ENCODE measurements at places on chromosomes 16 and 17.

DNA sequence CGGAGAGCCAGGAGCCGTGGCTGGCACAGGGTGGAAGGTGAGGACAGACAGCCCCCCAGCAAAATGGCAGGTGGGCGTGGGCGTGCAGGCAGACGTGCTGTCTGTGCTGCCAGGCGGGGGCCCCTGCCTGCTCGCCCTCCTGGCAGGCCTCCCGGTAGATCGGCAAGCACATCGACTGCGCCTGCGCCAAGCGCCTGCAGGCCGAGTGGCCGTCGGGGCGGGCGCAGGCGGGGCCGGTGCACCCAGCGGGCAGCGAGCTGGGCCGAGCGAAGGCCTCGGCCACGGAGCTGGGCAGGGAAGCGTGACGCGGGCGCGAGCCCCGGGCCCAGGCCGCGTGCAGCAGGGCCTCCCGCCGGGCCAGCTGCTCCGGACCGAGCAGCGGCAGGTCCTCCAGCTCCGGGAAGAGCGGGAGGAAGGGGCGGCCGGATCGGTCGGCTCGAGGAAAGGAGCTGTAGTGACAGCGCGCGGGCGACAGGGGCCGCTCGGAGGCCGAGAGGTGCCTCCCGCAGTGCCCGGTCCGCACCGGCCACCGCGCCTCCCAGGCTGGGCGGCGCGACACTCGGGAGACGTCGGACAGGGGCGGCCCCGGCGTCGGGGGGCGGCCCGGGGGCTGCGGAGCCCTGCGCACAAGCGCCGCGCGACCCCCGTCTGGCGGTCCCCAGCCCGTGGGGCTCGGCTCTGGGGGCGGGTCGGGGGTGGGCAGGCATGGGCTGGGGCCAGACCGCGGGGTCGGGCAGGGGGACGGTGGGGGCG lies 16.9 kb downstream of the GRIN2C start:
- DNase-seq: peak; percentile 79

DNA sequence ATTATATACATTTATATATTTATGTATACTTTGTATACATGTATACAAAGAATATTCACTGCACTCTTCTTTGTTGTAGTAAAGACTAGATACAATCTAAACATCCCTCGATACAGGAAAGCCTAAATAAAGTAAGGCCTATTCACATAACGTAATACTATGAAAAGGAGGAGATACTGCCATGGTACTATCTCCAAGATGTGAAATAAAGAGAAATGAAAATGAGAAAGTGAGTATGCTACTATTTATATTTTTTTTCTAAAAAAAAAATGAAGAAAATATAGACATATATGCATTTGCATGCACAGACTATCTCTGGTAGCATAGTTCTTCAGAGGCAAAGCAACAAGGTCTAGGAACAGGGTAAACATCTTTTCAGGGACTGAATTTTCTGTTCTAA lies 19.4 kb downstream of the CFDP1 start:
- no peak for DNase-seq

DNA sequence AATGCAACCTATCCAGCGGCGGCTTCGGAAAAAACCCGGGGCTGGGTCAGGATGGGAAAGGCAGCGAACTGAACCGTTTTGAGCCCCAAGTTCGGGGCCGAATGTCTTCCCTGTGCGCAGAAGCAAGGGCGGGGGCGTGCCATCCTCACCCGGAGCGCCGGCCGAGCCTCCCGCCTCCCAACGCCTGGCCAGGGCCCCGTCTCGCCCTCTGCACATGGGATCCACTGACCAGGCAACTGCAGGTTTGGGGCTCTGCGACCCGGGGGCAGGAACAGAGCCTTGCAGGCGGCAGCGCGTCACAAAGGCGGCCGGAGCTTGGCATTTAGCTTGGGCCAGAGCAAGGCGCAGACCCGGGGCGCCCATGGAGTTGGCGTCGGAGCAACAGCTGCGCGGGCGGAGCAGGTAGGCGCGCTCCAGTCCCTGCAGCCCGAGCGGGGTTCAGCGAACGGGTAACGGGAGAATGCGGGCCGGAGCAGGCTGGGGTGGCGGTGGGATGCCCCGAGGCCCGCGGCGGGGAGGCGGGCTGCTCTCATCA lies at the start of gene FBXO39:
Gene FBXO39, plus strand, starts transcription at position 345 of the 535 bp plus-strand sequence. CDS start 3,654 bp downstream, outside the sequence.
- DNase-seq: no peak

- peak; percentile 21 for DNase-seq
These were observed 581 bp downstream of the PRKCA start for GRCh38 chr17:66302761-66303626.

DNA sequence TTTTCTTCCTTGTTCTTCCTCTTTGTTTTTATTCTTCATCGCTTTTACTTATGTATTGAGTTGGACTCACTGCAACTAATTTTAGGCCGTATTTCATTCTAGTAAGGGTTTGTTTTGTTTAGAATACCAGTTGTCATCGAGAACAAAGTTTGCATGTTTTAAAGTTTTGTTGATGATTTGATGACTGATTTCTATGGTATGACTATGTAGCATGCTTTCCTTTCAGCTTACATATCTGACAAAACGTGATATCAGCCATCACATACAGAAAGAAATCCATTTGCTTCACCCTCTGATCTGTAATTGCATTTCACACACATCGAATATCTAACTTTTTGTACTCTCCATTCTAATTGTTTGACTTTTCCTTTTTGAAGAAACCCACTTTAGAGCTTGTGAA lies 4.0 kb downstream of the PRKCA start:
- no peak for DNase-seq

- no peak for DNase-seq
These were observed 15.0 kb downstream of the CPNE2 start for GRCh38 chr16:57107321-57107922.

DNA sequence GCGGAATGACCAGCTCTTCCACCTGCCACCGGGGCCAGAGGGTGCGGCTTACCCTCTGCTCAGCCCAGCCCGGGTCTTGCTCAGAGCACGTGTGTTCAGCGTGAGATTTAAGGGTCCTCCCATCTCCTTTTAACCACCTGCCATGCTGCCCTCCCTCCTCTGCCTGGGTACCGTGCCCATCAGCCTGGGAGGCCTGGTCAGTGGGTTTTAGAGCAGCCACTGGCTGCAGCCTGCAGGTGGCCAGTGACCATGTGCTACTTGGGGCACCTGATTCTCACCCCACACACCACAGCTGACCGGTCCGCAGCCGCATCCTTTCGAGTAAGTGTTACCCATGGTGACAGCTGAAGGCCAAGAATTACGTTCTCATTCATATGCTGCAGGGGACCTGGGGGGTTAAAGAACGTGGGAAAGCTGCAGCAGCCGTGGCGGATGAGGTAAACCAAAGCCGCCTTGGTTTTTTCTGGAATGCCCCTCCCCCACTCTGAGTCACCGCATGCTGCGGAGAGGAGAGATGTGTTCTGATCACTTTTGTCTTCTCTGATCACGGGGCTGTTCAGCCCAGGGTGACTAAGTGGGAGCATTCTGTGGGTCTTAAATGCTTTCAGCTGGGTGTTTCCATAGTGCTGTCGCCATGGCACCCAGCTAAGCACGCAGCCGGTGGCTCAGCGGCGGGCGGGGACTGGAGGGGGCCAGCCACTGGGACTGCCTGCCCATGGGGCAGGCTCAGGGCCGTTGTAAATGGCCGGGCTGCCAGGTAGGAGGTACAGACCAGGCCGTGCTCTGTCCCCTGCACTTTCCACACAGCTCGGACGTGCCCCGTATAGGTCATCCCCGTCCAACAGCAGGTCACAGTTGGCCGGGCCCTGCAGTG lies 59.8 kb downstream of the BAIAP2 start:
- DNase-seq: no peak

DNA sequence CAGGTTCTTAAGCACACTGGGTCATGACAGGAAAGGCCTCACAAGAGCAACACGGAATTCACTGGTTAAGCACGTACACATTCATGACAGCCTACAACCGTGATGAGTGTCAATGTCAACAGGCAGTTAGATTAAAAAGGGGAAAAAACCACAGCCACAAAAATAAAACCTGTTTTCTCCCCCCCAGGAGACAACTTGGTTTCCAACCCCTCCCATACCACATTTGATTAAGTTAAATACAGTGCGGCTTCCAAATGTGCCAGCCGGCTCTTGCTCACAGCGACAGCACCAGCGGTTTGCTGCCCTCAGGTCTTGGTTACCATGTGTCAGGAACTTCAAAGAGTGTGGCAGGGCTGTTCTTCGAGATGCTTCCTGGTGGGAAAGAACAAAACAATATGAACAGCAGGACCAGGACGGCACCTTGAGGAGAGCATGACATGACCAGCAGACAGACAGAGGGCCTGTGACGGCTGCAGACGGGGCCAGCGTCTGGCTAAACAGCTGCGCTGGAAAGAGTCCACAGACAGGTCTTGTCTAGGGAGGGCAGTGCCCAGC lies 193.6 kb downstream of the PARN start:
- no peak for DNase-seq

DNA sequence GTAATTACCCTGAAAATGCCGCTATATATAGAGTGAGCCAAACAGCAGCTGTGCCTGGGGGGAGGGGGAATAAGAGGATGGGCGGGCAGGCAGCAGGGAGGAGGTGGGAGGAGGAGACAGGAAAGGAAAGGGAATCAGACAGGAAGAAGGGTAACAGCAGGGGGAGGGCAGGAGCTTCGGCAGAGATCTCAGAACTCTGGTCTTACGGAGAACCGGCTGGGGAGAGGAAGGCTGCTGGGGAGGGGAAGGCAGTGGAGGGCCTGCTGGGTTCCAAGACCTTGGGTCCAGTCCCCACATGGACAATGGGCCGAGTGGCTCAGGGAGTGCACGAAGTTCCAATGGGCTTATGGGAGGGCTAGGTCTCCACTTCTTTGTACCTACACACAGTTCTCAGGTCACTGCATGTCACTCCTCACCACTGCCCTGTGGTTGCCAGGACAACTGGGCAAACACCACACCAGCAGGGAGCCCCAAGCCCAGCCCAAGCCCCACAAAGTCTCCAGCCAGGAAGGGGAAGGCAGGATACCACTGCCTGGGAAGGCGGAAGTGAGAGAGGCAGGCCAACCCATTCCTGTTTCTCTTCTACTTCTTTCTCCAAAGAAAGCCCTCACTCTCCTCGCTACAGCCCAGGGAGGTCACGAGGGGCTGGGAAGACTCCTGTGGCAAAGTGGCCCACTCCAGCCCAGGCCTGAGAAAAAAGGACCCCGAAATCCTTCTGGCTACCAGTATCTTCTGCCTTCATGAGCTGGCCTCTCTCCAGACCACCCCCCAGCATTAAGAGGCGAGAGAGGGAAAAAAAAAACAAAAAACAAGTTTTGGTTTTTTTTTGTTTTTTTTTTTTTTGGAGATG lies 25.3 kb downstream of the G6PC3 start:
- DNase-seq: peak; percentile 94

DNA sequence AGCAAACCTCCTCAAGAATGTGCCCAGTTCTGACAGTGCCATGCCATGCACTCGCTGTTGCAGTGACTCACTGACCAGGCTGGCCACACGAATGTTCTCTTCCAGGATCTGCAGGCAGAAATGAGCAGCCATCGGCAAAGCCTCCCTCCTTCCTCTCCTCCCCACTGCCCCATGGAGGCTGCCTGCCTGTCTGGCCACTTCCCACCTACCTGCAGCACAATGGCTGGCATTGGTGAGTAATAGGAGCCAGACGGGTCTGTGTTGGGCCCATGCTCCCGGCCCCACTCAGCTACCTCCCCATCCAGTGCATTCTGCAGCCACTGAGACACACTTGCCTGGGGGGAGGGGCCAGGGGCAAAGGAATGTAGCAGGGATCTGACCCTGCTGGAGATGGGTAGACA lies 2.8 kb upstream of the MATCAP1 start:
- no peak for DNase-seq

GRCh38 chr16:1745900-1746692 lies 25.2 kb downstream of the NME3 start:
- no peak for DNase-seq

GRCh38 chr17:8073627-8074484 lies 13.7 kb downstream of the ALOX12B start:
- no peak for DNase-seq

GRCh38 chr16:70428178-70428998 lies 10.5 kb downstream of the ST3GAL2 start:
- DNase-seq: peak; percentile 82

DNA sequence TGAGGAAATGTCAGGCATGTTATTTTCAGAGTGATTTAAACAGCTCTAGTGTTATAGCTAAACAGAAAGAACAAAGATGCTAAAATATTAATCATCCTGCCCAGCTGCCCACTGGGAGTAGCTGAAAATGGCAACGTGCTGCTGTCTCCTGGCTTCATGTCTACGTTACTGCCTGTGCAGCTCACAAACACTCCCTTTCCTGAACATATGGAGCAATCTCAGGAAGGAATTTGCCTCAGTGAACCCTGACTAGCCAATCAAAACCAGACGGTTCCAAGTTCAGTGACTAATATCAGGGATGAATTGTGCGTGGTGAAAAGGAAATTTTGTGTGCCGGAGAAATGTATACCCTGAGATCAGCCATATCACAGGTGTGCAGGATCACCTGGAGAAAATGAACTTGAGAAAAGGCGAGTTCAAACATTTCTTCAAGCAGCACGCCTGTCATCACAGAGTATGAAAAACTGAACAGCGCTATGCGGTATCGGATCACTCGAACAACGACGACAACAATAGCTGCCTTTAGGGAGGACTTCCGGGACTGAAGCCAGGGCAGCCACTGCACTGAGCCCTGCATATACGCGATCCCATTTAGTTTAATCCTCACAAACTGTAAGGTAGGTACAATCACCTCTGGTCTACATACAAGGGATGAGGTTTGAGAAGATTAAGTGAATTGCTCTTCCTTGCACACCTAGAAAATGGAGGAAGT lies 110.3 kb downstream of the STX8 start:
- no peak for DNase-seq

DNA sequence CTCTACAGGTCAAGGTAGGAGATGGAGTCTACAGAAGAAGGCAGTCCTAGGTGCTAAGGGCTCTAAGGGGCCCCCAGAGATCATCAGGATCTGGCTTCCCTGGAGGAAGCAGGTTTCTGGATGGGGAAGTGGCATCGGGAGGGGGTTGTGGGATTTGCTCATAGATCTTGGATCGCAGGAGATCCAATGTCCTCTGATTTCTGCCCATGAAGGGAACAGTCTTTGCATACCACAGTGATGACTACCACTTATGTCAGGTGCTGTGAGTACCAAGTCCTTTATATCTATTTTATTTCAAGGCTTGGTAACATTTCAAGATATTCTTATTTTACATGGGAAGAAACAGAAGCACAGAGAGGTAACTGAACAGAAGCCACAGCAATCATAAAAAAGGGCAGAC lies 164.0 kb downstream of the RGS9 start:
- DNase-seq: no peak

GRCh38 chr17:38602956-38603785 lies 2.6 kb downstream of the SRCIN1 start:
- no peak for DNase-seq

GRCh38 chr17:18004345-18004744 lies 31.7 kb downstream of the DRC3 start:
- DNase-seq: no peak

DNA sequence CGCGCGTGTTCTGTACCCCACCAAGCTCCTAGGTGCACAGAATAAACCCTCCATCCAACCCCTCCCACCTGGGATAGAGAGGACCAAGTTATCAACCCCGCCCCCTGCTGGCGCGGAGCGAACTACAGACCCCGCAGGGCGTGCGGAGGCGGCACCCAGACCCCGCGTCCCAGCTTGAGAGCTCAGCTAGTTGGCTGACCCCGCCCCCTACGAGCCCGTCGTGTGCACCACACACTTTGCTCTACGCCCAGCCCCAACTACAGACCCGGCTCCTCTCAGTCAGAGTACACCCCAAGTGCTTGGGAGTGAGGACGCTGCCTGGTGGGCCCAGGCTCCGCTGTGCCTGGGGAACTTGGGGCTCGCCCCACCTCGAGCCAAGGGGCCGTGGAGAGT lies 1.5 kb downstream of the GRIN2A start:
- no peak for DNase-seq

GRCh38 chr17:74558882-74559519 lies 8.3 kb downstream of the CD300H start:
- no peak for DNase-seq

GRCh38 chr16:70684146-70685060 lies 1.4 kb downstream of the MTSS2 start:
- DNase-seq: no peak

Data from DMS 273 treated with DMSO at 0.1 percent for 48 hours (cell line).